KG1 (cell line): ENCODE measurements at places on chromosomes 2 and 18.

DNA sequence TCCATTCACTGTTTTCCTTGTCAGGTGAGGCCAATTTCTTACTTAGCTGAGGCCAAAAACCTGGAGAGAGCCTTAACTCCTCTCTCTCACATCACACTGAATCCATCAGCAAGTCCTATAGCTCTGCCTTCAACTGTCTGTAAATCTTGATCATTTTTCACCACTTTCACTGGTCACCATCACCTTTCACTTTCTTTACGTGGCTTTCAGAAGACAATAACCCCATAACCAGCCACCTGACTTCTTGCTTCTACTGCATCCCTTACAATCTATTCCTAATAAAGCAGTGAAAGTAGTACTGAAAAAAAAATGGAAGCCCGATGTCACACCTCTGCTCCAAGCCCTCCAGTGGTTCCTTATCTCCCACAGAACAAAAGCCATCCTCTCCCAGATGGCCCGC is 7.7 kb downstream of the LOXL3 start:
- no peak for DNase-seq

DNA sequence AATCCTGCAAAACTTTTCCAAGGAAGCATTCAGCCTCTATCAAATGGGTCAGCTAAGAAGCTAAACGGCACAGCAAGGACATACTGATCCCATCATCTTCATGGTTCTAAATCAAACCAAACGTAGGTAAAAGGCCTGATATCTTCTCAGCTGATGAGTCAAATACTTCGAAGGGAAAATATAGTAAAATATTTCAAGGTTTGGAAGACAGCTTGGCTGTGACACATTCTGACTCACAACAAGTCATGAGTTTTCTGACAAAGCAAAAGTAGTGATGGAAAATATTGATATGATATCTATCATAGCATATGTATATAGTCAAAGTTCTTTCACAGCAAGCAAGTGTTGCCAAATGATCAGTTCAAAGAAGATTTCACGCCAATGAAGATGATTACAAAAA is 31.5 kb downstream of the DOCK10 start:
- no peak for DNase-seq

GRCh38 chr2:229818230-229818629 is 103.6 kb downstream of the TRIP12 start:
- no peak for DNase-seq

- no peak for DNase-seq
These were observed 802.1 kb upstream of the FAM98A start for GRCh38 chr2:34401186-34401585.

GRCh38 chr2:151544449-151544848 is 134.7 kb downstream of the RIF1 start:
- no peak for DNase-seq

DNA sequence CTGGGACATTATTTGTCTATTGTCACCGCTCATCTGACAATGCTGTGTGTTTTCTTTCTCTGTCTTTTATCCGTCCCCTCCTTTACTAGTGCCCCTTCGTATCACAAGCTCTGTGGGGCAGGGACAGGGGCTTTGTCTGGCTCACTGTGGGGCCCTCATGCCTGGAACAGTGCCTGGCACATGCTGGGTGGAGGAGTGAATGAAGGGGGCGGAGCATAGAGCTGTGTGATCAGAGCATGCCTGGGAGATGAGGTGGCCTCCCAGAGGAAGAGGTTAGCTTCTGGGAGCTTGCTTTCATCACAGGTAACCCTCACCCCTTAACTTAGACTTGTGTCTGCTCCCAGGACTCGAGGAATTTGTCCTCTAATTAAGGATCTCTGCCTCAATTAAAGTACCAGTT is 16.4 kb downstream of the MTCL1 start:
- no peak for DNase-seq

DNA sequence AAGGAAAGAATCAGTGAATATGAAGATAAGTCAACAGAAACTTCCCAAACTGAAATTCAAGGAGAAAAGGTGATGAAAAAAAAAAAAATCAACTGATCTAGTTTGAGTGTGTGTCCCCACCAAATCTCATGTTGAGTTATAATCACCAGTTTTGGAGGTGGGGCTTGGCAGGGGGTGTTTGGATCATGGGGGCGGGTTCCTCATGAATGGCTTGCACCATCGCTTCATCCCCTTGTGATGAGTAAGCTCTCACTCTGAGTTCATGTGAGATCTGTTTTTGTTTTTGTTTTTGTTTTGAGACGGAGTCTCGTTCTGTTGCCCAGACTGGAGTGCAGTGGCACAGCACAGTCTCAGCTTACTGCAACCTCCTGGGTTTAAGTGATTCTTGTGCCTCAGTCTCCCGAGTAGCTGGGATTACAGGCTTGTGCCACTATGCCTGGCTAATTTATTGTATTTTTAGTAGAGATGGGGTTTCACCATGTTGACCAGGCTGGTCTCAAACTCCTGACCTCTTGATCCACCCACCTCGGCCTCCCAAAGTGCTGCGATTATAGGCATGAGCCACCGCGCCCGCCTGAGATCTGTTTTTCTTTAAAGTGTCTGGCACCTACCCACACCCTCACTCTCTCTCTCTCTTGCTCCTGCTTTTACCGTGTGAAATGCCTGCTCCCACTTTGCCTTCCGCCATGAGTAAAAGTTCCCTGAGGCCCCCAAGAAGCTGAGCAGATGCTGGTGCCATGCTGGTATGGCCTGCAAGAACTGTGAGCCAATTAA is 4.0 kb upstream of the SLC66A2 start:
- no peak for DNase-seq

DNA sequence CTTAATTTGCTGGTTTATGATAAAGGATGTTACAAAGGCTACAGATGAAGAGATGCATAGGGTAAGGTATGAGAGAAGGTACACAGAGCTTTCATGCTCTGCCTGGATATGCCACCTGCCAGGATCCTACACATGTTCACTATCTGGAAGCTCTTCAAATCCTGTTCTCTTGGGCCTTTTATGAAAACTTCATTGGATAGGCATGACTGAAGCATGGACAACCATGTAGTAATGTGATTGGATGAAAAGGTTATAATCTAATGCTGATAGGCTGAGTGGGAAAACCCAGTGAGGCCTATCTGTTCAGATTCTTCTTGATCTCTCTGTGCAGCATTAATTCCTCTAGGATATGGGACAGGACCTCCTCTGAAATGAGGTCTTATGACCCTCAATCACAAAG is 26.8 kb downstream of the HNMT start:
- no peak for DNase-seq

DNA sequence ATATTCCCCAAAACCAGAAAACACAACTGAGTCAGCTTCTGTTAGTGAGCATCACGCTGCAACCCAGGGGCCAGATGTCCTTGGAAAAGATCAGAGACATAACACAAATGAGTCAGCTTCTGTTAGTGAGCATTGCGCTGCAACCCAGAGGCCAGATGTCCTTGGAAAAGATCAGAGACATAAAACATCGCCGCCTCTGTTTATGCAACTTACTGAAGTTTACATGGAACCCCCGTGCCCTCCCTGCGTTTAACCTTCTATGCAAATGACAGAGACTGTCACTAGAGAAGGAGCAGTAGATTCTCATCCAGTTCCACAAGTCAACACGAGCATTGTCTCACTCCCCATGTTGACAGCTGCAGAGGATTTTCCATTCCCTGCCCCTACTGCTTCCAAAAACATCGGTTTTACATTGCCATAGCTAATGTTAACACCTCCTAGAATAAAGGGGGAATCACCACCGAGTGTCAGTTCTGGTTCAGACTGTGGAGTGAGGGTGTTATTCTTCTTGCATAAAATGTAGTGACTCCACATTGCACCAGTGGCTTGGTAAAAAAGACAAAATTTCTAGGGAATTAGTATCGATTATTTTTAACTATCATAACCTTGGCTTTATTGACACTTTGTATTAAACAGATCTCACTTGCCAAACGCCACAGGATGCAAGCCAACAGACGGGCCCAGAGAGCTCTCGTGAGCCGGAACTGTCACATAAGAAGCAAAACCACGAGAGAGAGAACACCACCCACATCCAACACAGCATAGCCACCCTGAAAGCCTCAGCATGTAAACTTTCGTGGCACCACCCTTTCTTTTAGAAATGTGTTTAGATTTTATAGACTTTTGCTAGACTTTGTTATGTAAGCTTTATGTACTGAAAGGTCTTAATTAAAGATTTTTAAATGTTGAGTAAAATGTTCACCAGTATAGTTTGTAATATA is 87.7 kb downstream of the SH3YL1 start:
- DNase-seq = no peak

DNA sequence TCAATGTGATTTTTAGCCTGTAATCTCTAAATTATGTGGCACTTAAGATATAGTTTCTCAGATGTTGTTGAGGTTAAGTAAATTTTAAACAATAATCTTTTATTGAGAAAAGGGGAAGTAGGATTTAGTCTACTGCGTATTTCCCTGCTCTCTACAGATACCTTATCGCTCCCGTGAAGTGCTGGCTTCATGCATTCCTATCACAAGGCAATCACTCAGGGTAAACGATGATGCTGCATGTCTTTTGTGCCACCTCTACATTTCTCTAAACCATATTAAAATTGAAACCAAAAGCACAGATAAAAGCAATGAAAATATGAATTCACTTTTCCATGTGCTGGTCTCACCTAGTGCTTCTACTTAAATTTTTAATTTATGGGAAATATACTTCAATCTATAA is 14.4 kb upstream of the RPE start:
- DNase-seq = no peak
